ENCODE measurements at places on chromosomes 4 and X.

DNA sequence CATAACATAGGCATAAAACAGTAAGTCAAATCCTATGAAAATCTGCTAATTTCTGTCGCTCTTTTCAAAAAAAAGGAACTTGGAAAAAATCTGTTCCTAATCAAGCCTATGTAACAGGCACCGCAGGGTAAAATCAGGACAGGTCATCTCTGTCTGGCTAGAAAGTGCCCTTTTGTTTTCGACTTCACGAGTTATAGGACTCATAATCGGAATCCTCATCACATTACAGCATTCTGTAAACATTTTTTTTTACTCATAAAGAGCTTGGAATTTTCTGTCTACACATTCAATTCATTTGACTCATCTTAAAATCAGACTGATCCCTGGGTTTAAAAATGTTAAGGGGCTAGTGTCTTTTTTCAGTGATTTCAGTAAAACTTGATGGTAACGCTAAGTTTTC is 181.7 kb upstream of the TBC1D9 start:
- no peak for DNase-seq

GRCh38 chr4:86594559-86595425 is 677 bp downstream of the PTPN13 start:
- DNase-seq, result no peak

DNA sequence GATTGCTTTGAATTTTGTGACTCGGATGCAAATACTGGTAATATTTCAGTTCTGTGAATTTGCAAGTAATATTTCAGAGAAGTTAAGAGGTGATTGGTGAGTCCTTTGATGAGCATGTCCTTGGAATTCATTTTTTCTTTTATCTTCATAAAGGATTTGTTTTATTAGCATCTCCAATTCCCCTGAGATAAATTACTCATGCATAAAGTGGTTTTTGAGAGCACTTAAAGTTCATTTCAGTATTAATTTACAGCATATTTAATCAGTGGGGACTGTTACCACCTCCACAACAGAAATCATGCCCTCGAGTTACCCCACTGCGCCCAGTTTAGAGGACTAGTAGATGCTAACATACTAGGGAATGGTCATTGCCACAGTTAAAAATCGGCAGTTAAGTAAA is 65.0 kb downstream of the ZFX start:
- DNase-seq, result no peak

GRCh38 chrX:110044346-110045249 is 41.7 kb downstream of the TMEM164 start:
- DNase-seq, result no peak

Measured in NCI-H1092 (cell line).